CD4-positive, CD25-positive, alpha-beta regulatory T cell (primary cell): ENCODE measurements at places on chromosomes 2 and 18. TPM values are rescaled to one million over a fixed set of nuclear protein-coding genes. Genes with fewer than 3 reads are reported as not detected.

Gene PPM1G
- 116 TPM for polyA plus RNA-seq

Gene DSG2
- polyA plus RNA-seq: not detected

Gene EFR3B
- polyA plus RNA-seq: 0.06 TPM

Gene CCBE1
- polyA plus RNA-seq: not detected

Gene EGR4
- not detected for polyA plus RNA-seq

Gene TMEM178A
- not detected for polyA plus RNA-seq

Gene APOB
- polyA plus RNA-seq: not detected
